ENCODE measurements at places on chromosomes 3 and 15.

DNA sequence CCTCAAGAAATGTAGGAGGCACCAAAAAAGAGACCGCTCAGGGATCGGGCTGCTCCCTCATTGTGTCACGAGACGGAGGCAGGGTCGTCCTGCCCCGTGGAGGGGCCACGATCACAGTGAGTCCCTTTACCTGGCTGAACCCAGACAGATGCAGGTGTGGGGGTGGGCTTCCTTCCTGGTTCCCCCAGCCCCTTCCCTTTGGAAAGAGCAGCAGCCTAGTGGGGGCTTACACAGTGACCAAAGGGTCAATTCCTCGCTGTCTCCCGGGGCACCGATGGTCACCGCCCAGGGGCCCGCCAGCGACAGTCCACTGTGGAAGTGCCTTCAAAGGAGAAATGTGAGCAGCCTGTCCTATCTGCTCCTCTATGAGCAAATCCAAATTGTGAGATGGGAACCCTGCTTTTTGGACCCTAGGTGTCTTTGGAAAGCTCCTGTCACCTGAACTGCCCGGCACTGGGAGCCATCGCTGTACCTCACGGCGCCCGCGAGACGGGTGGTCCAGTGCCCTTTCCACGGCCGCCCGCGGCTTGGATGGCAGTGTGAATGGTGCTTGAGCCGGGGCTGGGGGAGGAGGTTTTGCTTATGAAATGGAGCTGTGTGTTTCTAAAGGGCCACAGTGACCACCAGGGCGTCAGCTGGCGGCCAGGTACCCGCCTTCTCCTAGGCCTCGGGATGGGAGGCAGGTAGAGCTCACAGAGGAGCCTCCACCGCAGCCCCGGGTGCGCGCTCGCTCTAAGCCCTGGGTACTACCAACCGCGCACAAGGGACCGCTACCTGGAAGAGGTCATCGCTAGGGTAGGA, 155.7 kb downstream of the KLF13 start:
- DNase-seq = no peak

DNA sequence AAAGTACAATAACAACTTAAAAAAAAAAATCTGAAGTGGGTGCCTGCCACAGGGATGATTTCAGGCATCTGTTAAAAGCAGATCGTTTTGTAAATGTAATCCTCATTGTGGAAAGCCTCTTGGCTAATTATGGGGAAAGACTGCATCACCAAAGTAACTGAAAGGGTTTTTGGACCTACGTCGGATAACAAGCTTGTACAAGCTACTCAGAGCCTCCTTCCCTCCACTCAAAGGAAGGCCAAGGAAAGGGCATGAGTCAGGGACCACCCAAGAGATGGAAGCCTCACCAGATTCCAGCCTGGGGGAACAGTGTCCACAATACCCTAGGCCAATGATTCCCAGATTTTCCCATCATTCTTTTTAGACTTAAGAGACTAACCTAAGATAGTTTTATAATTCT, 84.3 kb downstream of the ATP1B3 start:
- no peak for DNase-seq

DNA sequence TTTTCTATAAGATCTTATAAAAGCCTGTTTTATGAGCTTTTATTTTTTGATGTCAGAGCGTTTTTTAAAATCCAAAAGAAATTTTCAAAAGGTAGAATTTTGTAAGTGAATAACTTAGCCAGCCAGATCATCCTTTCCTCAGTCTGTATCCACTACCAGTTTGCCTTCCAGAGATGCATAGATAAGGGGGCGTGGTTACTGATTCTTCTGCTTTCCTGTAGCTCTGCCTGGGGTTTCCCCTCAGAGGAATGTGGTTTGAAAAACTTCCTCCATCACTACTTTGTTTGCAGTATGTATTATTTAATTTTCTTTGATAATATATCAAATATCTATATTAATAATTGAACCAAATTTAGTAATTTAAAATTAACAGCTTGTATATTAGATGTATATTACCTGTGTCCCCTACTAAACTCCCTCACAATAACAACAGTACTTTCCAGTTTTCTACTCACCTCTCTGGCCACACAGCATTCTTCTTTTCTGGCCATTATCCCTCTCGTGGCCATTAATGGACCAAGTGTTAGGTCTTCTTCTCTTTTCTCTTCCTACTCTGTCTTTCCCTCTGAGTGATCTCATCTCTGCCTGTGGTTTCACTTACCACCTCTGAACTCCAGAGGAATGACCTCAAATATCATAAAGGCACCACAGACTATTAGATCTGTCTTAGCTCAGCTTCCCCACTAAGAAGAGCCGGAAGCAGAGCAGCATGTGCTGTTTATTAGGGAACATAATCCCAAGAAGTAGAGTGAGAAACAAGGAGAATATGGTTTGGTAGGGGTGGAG, 239.7 kb downstream of the UBE2E2 start:
- peak; percentile 4 for DNase-seq

DNA sequence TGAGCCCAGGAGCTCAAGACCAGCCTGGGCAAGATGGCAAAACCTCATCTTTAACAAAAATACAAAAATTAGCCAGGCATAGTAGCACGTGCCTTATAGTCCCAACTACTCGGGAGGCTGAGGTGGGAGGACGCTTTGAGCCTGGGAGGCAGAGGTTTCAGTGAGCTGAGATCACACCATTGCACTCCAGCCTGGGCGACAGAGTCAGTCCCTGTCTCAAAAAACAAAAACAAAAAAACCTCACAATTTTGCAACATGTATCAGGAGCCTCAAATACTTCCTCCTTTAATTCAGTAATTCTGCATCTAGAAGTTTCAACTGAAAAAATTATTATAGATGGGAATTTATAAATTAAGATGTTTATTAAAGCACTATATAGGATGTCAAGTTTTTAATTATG, 1.1 kb downstream of the MRPL47 start:
- no peak for DNase-seq

Data from hematopoietic multipotent progenitor cell treated with erythropoietin and hydrocortisone succinate and interleukin-3 and kit ligand, for 8 days (in vitro differentiated cells).